Left lung (tissue), 14 donors: ENCODE measurements at places on chromosomes 5 and 9. TPM values are rescaled to one million over a fixed set of nuclear protein-coding genes. Genes with fewer than 3 reads are reported as not detected.

DNA sequence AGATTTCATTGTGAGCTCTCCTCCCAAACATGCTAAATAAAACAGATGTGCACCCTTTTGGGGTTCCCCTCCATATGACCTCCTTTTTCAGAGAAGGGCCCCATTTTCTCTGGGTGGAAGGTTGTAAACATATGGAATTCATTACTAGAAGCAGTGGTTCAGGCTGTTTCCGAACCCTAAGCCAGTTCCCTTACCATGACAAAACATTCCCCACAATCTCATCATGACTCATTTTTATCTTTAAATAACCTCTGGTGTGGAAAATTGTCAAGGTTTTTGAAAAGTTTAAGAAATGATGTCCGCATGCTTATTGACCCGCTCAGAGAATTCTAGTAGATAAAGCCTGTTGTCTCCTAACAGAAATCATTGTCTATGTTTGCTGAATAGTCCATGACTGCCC lies 127.3 kb upstream of the PIK3R1 start:
- no peak for DNase-seq

DNA sequence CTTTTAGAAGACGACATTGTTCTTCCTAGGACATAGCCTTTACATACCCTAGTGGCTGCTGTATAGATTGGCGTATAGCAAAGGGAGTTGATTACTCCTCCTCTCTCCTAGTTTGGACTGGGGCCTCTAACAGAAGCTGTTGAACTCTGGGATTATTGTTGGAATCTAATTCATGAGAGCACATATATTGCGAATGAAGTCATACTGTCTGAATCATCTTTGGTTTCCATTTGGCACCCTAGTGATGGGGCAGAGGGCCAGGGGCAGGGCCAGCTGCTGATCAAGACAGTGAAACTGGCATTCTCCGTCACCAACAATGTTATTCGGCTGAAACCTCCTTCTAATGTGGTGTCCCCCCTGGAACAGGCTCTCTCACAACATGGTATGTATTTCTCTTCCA lies 40.3 kb downstream of the NUP188 start:
- no peak for DNase-seq

DNA sequence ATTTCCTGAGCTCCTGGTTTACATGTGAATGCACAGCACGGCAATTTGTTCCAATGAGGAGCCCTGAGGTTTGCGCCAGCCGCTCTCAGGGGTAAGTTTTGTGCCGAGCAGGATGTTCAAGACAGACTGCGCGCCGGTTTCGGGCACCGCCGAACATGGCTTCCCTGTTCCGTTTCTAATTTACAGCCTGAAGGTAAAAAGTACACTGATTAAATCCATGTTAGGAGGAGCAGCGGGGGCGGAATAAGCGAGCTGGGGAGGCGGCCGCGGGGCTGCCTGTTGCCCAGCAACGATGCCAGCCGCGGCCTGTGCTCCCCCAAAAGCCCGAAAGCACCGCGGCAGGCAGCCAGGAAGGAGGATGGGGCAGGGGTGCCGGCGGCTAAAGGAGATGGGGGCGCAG lies 6.4 kb downstream of the SOWAHA start:
- DNase-seq: no peak

DNA sequence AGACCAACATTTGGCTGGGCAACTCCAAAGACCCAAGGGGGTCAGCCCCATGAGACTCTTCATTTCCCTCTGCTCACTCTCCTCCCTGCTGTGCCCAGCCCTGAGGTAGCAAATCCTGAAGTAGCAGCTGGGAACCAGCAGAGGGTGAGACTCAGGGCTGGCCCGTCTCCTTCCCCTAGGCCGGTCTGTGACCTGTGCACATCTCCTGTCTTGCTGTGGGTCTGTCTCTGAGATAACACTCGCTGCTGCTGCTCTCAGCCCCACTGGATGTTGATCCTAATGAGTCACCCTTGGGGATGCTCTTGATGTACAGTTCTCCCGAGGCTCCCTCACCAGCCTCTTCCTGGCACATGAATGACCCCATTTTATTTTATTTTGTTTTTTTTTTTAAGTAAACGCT lies 7.3 kb upstream of the OR2V1 start:
- no peak for DNase-seq

DNA sequence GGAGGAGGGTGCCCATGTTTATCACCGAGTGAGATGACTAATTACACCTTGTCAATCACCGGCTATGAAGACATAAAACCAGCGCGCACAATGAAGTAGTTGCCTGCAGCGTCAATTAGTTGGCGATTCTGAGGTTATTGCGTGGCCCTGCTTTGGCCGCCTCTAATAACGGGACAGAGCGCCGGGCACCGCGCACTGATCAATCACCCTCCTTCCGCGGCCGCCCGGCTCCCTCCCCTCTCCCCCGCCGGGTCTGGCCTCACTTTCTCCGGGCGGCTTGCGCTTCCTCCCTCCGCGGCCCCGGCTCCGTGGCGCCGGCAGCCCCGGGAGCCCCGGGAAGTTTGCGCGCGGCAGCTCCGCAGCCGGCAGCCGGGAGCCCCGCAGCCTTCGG lies 3.3 kb upstream of the LHX2 start:
- DNase-seq: no peak

DNA sequence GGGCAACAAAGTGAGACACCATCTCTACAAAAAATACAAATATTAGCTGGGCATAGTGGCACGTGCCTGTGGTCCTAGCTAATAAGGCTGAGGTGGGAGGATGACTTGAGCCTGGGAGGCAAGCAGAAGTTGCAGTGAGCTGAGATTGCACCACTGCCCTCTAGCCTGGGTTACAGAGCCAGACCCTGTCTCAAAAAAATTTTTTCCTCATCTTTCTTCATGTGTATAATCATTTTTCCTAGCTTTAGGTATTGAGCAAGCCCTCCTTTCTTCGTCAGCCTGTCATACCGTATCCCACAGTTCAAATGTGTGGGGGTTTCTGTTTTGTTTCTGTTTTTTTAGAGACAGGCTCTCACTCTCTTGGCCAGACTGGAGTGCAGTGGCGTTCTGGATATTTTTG lies 41.3 kb downstream of the EHMT1 start:
- DNase-seq: no peak

GRCh38 chr5:83590966-83591365 lies 119.4 kb downstream of the VCAN start:
- DNase-seq: no peak

- no peak for DNase-seq
Observed at GRCh38 chr9:109426626-109427402, 71.3 kb downstream of the PTPN3 start.

GRCh38 chr9:71562140-71562539 lies 206.2 kb downstream of the CEMIP2 start:
- DNase-seq: no peak

DNA sequence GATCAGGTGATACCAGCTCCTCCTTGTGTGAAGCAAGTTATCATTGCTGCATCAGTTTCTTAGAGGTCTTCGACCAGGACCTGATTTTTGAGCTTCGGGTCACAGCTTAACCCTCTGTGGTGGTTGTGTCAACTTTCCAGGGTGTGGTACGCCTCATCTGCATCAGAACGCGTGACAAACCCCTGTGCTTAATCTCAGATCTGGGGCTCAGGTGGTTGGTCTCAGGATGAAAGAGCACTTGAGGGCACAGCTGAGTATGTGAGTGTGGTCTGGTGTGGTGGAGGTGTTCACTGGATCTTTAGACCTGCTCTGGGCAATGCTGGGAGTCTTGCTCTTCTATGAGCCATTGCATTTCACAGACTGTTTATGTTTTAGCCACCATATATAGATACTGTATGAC lies 64.1 kb downstream of the OSTF1 start:
- no peak for DNase-seq

SOX30 gene
- 0.25 TPM for polyA plus RNA-seq

SQSTM1 gene
- polyA plus RNA-seq: 91.6 TPM

HRH2 gene
- 7.7 TPM for polyA plus RNA-seq

GARIN3 gene
- polyA plus RNA-seq: not detected
